Vagina (tissue), 2 donors: ENCODE measurements at places on chromosomes 13 and 19.

GRCh38 chr19:42244347-42245220, 2.2 kb upstream of the GSK3A start:
- no peak for DNase-seq

GRCh38 chr19:32611161-32611560, 30.2 kb downstream of the PDCD5 start:
- no peak for DNase-seq

GRCh38 chr19:28706693-28707092, 506.3 kb downstream of the UQCRFS1 start:
- DNase-seq: no peak

DNA sequence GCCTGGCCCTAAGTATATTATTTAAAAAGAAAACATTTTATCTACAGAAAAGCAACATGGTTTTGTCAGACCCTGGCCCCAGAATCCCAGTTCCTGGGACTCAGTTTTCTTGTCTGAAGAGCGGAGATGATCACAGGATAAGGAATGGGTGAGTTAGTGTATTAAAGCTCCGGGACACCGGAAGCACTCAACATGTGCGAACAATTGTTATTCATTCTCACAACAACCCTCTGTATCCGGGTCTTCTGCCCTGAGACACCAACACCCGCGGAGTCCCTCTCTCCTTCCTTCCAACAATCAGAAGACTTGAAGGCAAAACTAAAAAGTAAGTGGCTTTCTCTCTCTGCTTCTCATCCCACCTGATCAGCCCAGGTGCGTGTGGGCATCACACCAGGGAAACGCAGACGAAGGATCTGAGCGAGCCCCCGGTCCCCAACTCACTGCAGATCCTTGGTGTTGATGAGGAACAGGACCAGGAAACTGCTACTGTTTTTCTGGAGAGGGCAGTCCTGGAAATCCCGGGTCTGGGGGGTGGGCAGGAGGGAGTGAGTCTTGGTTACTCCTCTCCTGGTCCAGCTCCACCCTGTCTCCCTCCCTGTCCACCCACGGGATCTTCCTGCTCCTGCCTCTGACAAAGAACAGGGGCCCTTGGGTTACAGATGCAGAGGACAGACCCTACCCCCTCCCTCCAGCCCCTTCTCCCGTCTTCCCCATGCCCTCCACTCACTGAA, 2.0 kb downstream of the GPR108 start:
- DNase-seq: no peak

GRCh38 chr19:49255674-49256073, 69.3 kb downstream of the SLC6A16 start:
- DNase-seq: no peak

- no peak for DNase-seq
Measured at GRCh38 chr19:18233224-18233825, 7.1 kb upstream of the PDE4C start.

- DNase-seq: no peak
Measured at GRCh38 chr19:42422901-42423461, 4.2 kb downstream of the LIPE start.

- no peak for DNase-seq
Measured at GRCh38 chr19:3578390-3578789, 5.6 kb downstream of the HMG20B start.

GRCh38 chr13:103656311-103656710, 590.1 kb upstream of the SLC10A2 start:
- DNase-seq: no peak

DNA sequence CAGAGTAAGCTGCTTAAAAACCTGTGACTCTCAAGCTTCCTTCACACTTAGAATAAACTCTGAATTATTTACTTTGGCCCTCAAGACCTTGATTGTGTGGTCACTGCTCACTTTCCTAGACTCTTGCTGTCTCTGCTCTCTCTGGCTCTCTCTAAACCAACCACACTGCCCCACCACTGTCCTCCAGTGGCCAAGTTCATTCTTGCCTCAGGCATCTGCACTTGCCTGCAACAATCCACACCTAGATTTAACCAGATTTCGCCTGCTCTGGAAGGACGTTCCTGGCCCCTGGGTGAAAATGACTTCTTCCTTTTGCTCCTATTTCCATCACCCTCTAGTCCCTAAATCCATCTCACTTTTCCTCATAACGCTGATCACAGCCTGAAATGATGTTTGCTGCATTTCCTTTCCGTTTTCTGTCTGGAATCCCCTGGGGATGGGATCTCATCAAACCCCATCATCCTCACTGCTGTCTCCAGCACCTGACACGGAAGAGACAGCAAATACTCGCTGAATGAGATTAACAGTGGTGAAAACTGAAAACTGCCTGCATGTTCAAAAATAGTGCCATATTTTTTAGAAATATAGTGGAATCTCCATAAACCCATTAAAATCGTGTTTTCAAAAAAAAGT, 232.6 kb downstream of the UQCRFS1 start:
- DNase-seq: no peak

- DNase-seq: no peak
Measured at GRCh38 chr13:111554539-111555267, 234.3 kb downstream of the TEX29 start.
